ENCODE measurements at places on chromosomes 7 and 10. TPM values are rescaled to one million over a fixed set of nuclear protein-coding genes. Genes with fewer than 3 reads are reported as not detected.

The NPFFR1 gene
- total RNA-seq = not detected

The PROSER2 gene
- total RNA-seq = 3.9 TPM

The MKX gene
- 0.19 TPM for total RNA-seq

The HMX3 gene
- total RNA-seq = not detected

The BTBD16 gene
- not detected for total RNA-seq

The NEUROD6 gene
- total RNA-seq = not detected

The PRSS37 gene
- total RNA-seq = not detected

The INSYN2A gene
- total RNA-seq = not detected

The ANKRD2 gene
- total RNA-seq = 0.49 TPM
